ENCODE measurements at places on chromosomes 12 and 14.

GRCh38 chr14:20492486-20492885 lies 12.9 kb upstream of the RNASE10 start:
- no peak for DNase-seq

GRCh38 chr14:75626863-75627262 lies 33.8 kb downstream of the ERG28 start:
- no peak for DNase-seq

DNA sequence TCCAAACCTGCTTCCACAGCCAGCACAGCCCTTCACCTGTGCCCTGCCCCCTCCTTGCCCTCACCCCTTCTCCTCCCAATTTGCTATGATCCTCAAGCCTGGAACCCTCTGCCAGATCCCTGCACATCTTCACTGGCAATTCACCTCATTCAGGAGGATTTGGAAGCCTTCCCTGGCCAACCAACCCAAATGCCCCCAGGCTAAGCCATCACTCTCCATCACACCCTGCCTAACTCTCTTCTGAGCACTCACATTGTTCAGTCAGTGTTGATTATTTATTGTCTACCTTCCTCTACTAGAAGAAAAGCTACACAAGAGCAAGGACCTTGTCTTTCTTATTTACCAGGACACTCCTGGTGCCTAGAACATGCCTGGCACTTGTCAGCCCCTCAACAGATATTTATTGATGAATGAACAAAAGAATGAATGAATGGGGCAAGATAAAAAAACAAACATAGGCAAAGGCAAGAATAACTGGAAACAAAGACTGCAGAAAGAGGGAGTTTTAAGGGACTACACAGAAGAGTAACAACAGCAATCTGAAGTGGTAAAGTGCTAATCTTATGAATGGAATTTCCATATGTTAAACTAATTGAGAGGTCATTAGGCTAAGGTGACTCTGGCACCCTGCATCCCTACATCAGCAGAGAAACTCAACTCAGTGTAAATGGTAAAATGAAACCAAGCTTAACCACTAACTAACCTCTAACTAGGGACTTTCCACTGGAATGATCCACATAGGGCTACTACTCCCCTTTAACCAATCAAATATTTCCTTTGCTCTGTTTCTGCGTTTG lies 33.4 kb downstream of the TMTC1 start:
- DNase-seq = no peak

DNA sequence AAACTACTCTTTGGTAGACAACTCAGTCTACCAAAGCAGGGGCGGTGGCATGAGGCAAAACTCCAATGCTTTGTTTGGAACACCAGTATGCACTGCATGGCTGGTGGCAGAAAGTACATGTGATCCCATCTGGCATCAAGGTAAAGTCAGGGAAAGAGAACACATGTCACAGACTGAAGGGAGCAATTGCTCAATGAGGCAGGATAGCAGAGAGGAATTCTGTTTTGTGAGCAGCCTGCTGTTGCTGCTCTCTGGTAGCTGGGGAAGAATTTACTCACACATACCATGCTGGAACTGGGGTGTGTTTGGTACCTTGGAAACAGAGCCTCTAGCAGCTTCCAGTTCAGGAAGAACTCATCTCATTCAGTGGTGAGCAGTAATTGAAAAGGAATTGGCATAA lies 84.8 kb downstream of the HELB start:
- DNase-seq = no peak

GRCh38 chr14:76412501-76412900 lies 36.6 kb downstream of the ESRRB start:
- DNase-seq = no peak

GRCh38 chr12:5723071-5723470 lies 222.0 kb downstream of the ANO2 start:
- DNase-seq = no peak

GRCh38 chr12:19251481-19252132 lies 122.1 kb downstream of the PLEKHA5 start:
- no peak for DNase-seq

- DNase-seq = no peak
These were observed 2.9 kb downstream of the SCNN1A start for GRCh38 chr12:6372403-6373003.

DNA sequence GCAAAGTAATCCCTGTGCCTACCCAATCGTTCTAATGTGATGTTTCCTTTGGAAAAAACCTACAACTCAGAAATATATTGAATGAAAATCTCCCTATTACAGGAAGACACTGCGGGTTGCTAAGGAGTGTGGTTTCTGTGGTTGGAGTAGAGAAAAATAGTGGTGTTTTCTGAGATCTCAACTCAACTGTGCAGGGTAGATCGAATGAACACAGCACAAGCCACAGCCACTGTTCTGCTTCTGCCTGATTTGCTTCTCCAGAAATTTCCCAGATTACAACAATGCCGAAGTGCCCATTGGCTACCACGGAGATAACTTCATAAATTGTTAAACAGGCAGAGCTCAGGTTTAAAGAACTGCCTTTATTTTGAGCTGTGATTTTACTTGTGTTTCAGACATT lies 480.4 kb downstream of the DIO2 start:
- DNase-seq = no peak

GRCh38 chr14:61288228-61288627 lies 7.1 kb upstream of the TMEM30B start:
- DNase-seq = no peak

DNA sequence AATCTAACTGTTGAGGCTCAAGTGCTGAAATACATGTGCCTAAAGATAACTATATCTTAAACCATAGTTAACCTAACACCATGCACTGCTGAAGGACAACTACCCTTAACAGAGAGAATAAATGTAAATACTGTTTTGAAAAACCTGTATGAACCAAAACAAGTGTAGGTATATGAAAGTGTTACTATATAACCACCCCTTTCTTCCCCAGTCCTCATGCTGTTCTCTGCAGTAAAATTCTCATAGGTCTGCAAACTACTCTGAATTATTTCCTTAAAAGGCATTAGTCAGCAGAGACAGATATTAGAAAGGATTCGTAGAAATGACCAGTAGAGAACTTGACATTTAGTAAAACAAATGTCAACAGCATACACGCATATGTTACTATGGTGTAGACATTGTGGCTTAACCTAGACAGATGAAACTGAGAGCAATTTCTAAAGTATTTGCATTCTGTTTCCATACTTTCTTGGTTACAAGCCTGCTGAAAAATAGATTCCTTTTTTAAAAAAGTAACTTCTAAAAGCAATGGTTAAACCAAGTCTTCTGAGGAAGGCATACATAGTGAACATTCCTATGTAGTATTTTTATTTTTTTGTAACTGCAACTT lies 13.9 kb downstream of the CSRP2 start:
- DNase-seq = no peak

DNA sequence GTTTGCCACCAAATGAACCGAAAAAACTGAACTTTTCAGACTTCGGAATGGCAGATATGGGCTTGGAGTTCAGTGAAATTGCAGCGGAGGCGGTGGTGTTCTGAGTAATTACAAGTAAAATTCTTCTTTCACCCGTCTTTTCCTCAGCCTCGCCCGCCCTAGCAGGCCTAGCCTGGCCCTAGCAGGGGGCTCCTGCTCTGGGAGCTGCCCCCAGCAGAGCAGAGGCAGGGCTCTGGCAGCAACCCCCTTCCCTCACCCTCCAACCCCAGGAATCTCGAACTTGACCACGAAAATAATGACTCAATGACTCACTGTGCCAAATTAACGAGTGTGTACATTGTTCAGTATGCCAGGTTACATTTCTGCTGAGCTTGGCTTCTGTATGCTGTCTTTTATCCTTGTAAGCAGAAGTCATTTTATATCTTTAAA lies 1.1 kb downstream of the PAPLN start:
- DNase-seq = no peak

DNA sequence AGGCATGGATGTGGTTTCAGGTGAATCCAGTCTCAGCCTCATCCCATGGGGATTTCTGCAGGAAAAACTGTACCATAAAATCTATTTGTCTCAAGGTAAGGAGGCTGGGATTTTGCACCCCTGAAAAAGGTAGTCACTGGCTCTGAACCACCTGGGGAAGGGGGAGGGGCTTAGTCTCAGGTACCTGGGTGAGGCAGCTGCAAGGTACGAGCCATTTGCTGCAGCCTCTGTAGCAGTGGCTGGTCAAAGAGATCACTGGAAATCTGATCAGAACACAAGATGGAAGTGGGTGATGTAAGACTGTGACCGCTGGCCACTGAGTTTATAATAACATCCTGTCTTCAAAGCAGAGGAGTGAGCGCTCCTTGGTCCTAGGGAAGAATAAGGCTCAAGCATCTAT lies 209.9 kb upstream of the NOS1 start:
- DNase-seq = no peak

DNA sequence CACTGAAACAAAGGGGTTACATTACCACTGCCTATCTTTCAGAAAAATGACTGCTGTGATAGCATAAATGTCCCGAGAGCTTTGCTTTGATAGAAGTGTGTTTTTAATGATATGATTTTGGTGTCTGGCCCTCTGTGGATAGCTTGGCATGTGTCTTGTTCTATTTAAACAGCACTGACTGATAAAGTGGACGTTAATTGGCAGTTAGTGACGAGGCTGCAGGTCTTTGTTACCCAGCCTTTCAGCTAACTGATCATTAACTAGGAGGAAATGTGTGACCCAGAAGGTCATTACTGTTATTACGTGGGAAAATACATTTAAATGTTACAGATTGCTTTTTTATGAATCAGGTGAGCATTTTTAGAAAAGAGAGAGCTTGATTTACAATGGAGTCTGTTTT lies 428.3 kb downstream of the DIO2 start:
- DNase-seq = no peak

- no peak for DNase-seq
These were observed 89.4 kb downstream of the PAX9 start for GRCh38 chr14:36751106-36751505.

GRCh38 chr14:51884086-51884927 lies 23.9 kb downstream of the GNG2 start:
- no peak for DNase-seq

GRCh38 chr12:70615174-70615866 lies 21.9 kb downstream of the PTPRB start:
- DNase-seq = no peak

GRCh38 chr12:91944637-91945036 lies 201.0 kb downstream of the BTG1 start:
- no peak for DNase-seq

DNA sequence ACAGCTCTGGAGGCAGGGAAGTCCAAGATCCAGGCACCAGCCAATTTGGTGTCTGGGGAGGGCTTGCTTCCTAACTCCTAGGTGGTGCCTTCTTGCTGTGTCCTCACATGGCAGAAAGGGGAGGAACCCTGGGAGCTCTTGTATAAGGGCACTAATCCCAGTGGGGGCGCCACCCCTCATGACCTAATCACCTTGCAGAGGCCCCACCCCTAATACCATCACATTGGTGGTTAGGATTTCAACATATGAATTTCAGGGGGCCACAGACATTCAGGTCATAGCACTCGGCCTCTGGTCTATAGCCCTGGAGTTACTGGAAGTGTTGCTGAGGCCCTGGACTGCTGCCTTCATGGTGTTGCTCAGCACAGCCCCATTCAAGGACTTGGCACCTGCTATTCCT lies 14.6 kb downstream of the PSMD9 start:
- no peak for DNase-seq

DNA sequence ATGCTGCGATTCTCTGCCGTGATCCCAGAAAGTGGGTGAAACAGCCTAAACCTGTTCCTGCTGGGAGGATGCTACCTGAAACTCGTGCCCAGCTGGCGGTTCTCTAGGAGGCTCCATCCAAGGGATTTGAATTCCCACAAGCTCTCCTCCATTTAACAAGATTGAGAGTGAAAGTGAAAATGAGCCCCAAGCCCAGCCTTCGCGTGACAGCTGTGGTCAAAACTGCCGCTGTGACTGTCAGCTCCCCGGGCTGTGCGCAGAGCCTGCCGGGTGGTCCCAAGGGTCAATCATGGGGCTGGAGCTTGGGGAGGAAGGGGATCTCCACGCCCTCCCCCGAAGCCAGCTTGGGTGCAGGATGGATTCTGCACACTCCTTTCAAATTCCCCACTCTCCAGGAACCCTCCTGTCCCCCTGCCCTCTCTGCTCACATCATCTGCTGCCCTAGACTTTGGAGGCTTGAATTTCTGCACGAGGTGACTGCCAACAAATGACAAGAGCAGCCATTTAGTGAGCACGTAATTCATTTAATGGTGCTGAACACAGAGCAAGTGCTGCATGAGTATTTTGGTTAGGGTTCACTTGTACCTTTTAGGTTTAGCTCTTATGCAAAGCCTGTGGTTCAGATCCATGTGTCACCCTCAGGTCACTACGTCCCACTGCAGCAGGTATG lies 5.3 kb downstream of the ASB2 start:
- peak; percentile 86 for DNase-seq

DNA sequence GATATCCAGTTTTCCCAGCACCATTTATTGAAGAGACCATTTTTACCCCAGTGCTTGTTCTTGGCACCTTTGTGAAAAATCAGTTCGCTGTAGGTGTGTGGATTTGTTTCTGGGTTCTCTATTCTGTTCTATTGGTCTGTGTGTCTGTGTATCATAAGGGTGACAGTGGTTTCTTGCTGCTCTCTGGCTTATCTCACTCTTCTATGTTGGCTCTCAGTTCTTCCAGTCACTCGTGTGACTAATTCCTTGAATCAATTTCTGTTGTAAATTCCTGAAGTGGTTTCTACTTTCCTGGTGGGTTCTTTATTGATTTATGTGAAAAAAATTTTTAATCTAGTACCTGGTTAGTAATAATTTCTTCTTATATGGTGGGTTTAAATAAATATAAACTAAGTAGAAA lies 58.3 kb downstream of the OTOGL start:
- DNase-seq = no peak

DNA sequence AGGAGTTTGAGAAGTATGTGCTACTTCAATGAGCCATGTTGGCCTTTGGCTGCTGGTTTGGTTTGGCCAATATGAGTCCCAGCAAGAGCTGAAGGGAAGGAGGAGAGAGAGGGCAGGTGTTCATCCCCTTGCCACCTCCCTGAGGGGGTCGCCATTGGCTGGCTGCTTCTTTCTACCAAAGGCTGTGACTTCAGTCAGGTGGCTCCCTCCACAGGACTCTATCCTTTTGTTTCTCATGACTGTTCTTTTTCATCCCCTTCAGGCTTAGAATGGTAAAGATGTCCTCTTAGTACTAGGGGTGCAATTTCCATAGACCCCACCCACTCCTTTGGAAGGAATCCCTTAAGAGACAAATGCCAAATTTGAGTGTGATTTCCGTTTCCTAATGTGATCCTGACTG lies 31.2 kb upstream of the OTOGL start:
- DNase-seq = no peak

- DNase-seq = peak; percentile 47
These were observed 15.2 kb upstream of the CDK2AP1 start for GRCh38 chr12:123286652-123287373.

- DNase-seq = no peak
These were observed 264.7 kb downstream of the RAD51B start for GRCh38 chr14:68084256-68084655.

GRCh38 chr12:114655934-114656749 lies 27.8 kb downstream of the TBX3 start:
- DNase-seq = no peak

GRCh38 chr12:112777387-112778310 lies 13.9 kb upstream of the RPH3A start:
- DNase-seq = no peak

DNA sequence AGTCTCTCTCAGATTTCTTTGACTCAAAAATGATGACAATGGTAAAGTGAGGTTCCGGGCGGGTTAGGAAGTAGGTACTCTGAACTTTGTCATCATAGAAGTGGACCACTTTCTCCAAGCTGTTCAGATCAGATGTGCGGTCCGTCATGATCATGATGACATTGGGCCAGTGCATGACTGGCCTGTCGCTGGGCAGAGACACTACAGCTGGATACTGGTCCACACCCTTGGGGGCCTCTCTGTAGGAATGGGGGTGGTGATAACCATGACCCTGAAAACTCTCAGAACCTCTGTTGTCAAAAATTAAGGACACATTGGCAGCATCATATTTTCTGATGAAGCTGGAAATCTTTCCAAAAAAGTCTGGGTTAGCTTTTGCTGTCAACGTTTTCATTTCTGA lies 28.2 kb downstream of the KICS2 start:
- DNase-seq = no peak

Measured in Karpas-422 (cell line).